ENCODE measurements at places on chromosomes 12 and 14.

- DNase-seq: no peak
Measured at GRCh38 chr12:58104351-58104755, 163.0 kb downstream of the ATP23 start.

DNA sequence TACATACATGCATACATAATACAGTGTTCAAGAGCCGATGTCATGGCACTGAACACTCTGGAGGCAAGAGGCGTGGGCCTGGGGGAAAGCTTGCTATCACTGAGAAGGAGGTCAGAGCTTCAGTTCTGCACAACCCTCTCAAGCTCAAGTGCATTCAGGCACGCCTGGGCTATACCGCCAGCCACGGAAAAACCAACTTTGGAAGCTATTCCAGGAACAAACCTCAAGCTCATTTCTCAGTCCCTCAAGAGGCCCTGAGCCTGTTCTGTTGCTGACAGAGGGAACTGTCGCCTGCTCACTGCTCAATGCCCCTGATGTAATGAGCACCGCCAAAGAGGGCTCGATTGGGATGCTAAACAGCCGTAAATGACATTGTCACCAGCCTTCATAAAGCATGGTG lies 9.2 kb downstream of the NOS1 start:
- DNase-seq: no peak

DNA sequence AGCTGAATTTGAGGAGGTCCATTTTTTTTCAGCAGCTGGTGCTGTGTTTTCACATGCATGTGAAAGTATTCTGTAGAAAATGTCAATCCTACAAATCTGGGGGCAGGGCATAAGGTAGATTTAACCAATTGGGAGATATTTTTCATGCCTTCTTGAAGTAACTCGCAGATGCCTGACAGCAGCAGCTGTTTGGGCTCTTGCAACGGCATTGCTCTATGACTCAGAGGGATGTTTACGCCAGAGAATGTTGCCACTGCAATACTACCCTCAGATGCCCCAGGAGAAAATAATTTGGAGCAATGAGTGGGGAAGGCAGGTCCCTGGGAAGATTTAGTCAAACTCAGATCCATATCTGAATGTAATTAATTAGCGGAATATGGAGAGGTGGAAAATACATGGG lies 42.5 kb upstream of the MYBPC1 start:
- peak; percentile 90 for DNase-seq

DNA sequence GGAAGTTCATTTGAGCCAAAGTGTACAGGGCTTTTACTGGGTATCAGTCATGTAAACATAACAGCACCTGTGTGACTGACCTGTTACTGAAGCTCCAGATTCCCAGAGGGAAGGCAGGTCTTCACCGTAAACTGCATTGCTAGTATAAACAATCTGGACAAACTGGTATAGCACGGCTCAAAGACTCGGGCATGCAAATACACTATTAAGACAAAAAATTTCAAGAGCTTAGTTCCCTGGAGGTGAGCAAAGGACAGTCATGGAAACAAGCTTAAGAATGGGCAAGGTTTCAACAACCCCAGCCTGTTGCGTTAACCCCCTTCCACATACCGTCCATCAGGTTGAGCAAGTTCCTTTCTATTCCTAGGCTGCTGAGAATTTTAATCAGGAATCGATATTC lies 9.4 kb downstream of the PARP11 start:
- no peak for DNase-seq

GRCh38 chr12:132465269-132466190 lies 24.4 kb upstream of the FBRSL1 start:
- no peak for DNase-seq

DNA sequence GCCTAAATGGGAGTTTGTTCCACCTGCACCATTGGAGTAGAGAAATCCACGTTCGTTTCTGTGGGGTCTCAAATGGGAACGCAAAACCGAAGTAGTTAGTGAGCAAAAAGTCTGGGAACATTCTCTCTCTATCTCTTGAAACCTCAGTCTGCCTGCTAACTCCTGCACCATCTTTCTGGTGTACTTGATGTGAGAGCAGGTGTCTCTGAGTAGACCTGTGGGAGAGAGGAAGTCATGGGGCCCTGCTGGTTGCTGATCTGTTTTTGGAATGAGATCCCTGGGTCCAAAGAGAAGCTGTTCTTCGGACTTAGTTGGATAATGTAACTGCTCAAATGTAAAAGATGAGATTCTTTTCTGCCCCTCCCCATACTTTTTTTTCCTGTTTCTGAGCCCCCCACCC lies 57.3 kb downstream of the MAX start:
- no peak for DNase-seq

DNA sequence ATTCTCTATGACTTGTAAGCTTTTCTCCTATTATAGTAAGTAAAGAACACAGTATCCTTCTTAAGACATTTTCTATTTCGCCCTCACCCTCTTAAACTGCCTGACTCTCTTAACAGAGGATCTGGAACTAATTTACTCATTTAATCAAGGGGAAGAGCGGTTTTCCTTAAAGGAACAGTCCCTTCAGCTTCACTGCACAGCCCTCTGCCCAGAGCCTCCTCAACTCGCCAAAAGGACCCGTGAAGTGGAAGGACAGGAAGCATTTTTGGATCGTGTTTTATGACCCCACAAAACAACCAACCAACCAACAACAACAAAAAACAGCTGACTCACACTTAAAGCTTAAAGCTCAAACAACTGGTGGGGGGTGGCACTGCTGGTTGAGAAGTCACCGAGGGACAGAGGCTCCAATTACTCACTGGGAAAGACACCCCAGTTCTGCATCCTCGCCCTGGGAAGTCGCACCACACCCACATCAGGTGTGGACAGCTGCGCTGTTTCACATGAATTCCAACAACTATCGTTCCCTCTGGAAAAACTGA lies 35.7 kb downstream of the NID2 start:
- peak; percentile 67 for DNase-seq

- DNase-seq: peak; percentile 40
Measured at GRCh38 chr14:59969319-59969718, 49.4 kb downstream of the LRRC9 start.

DNA sequence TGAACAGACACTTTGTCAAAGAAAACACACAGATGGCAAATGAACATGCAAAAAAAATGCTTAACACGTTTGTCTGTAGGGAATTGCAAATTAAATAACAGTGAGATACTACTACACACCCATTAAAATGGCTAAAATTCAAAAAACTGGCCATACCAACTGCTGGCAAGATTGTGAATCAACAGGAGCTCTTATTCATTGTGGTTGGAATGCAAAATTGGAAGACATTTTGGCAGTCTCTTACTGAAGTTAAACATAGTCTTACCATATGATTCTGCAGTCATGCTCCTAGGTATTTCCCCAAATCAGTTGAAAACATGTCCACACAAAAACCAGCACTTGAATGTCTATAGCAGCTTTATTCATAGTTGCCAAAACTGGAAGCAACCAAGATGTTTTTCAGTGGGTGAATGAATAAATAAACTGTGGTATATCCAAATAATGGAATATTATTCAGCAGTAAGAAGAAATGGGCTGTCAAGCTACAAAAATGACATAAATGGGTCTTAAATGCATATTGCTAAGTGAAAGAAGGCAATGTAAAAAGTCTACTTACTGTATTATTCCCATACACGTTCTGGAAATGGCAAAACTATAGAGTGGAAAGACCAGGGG lies 91.4 kb downstream of the PLEKHA5 start:
- peak; percentile 82 for DNase-seq

DNA sequence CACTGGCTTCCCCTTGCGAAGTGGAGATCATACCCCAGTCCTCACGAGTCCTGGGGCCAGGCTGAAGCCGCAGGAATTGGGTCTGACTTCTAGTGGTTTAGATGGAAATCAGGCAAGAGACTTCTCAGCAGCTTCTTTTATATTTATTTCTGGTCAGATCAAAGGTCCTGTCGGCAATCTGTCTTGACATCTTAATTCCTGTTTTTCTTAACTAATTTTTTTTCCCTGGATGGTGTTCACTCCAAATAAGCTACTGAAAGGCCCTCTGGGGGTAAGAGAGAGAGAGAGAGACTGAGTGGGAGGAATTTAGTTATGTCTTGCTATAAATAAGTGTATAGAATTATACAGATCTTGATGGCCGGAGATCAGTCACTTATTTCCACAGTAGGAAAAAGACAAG lies 698.7 kb upstream of the TBX3 start:
- no peak for DNase-seq
